Stimulated activated naive CD4-positive, alpha-beta T cell treated with Interleukin-2 at 50 U/mL for 16 hours (primary cell): ENCODE measurements at places on chromosomes 1 and 21.

DNA sequence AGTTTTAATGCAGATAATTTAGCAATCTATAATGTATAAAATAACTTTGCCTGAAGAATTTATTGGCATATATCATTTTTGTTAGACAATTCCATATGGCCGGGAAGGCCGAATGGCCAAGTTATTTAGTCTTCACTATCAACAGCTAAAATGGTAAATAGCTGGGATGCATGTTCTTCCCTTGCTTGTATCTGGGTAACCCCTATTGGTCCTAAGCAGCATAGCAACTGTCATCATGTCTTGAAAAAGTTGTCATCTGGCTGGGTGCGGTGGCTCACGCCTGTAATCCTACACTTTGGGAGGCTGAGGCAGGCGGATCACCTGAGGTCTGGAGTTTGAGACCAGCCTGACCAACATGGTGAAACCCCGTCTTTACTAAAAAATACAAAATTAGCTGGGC lies 340.0 kb upstream of the DPYD start:
- no peak for DNase-seq

GRCh38 chr1:222286011-222286410 lies 261.9 kb downstream of the HHIPL2 start:
- no peak for DNase-seq

GRCh38 chr1:82995951-82996350 lies 1003.0 kb downstream of the TTLL7 start:
- no peak for DNase-seq

DNA sequence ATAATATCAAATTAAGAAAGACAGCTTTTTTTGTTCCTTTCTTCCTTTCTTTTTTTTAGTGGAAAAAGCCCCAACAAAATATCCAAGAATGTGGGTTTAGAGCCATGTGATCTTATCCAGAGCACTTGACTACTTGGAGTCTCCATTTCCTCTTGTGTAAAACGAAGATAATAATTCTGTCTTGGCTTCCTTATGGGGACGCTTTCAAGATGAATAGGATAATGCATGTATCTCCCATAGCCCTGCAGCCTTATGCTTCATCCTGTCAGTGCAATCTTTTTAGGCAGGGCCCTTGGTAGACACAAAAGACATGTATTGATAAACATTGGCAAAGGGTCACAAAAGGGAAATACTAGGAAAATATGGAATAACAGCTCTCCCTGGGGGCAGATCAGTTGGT lies 34.8 kb downstream of the ZBTB18 start:
- no peak for DNase-seq

GRCh38 chr1:99621340-99621901 lies 24.5 kb upstream of the PALMD start:
- DNase-seq, result no peak

DNA sequence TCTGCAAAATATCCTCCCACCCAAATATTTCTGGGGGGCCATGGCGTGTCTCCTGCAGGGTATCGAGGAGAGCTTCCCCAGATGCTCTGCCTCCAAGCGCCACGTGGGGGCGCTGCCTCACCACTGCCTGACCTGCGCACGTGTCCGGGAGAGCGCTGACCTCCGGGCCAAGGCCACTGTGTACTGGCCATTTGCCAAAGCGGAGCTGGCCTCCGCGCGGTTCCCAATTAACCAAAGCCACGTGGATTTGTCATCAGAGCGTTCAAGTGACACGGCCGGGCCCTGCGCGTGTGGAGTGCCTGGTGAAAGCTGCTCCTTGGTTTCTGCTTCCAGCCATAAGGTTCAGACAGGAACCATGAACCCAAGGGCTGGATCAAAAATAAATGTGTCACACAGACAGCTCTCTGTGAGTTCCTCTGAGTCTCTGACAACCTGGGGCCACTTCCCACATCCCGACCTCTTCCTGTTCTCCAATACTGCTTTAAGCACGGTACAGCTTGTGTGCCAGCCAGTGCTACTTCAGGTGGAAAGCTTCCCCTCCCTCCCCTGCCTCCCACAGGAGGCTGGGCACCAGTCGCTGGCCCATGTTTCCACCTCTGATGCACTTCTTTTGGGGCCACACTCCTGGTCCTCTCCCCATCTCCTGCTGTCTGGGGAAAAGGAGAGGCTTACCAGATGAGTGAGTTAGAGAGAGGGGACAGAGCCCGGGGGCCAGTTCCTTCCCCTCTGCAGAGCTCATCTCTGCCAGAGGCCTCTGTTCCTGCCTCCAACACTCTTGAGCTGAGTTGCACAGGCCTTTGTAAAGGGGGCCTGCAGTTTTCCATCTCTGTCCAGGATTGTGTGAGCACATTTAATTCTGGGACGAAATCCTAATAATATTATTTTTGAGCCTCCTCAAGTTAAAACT lies 26.1 kb downstream of the ZP4 start:
- DNase-seq, result no peak

GRCh38 chr1:100921110-100921706 lies 25.3 kb downstream of the SLC30A7 start:
- DNase-seq, result no peak

DNA sequence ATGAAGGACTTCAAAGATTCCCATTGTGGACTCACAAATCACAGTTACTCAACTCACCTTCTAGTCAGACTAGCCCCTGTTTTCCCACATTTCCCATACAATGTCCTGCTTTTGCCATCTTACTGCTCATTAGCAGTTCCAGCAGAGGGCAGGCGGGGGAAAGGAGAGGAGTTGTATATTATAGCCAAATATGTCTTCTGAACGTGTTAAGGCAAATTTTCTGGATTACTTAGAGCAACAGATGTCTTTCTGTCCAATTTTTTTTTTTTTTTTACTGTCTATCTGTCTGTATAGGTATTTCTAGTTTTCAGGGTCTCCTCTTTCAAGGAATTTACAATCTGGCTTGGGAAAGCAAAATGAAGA lies 29.9 kb upstream of the DDAH1 start:
- DNase-seq, result no peak

DNA sequence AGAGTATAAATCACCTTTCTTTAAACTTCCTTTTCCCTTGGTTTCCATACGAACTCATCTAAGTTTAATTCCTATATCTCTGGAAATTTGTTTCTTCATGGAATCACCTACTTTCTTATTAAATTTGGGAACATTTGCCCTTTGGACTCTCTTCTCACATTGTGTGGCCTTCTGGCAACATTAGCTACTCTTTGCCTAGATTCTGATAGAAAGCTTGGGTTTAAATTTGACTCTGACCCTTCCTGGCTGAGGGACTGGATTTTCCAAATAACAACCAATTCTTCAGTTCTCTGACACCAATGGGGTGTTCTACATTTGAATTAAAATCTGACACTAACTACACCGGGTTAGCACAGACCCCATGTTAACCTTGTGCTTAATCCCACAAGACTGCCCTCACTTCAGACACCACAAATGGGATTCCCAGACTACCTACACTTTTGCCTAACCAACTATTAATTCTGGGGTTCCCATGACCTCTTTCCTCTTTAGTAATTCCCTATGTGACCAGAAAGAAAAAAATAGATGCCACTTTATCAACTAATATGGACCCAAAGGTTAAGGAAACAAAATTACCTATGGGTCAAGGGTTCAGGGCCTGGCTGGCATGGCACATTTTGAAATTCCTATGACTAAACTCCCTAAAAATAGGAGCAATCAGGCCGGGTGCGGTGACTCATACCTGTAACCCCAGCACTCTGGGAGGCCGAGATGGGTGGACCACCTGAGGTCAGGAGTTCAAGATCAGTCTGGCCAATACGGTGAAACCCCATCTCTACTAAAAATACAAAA lies 9.7 kb upstream of the THEM4 start:
- DNase-seq, result no peak

GRCh38 chr1:59025898-59026426 lies 242.1 kb upstream of the JUN start:
- no peak for DNase-seq

DNA sequence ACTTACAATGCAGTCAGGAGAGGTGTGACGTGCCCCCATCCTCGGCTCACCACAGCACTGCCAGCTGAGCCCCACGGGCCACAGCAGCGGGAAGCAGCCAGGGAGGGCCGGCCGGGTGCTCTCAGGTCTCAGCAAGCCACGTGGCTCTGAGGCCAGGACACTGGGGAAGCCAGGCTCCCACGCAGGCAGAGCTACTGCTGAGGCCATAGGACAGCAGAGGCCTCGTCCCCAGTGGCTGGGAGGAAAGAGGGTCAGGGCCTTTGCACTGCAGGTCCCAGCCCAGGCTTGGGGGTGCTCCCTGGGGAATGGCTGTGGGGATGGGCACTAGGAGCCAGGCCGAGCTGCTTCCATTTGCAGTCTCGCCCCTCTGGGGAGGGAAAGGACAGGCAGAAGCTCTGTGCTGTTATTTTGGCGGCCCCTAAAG lies 5.8 kb downstream of the LRRC47 start:
- no peak for DNase-seq

DNA sequence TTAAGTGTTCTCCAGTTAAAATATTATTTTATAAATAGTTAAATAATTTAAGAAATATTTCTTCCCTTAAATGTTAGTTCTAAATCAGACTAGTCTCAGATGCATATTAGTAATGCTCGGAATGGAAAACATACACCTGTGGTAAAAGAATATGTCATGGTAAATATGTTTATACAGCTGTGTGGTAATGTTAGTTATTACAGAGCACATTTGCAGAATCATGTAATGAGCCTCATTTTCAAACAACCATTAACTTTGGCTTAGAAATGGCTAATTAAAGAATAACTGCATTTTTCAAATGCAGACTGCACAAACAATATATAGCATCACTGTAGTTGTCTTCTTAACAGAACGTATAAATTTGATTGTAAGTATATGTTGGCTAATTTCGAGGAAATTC lies 90.3 kb downstream of the DISP1 start:
- no peak for DNase-seq

GRCh38 chr1:109151146-109151990 lies 37.5 kb downstream of the ELAPOR1 start:
- no peak for DNase-seq

DNA sequence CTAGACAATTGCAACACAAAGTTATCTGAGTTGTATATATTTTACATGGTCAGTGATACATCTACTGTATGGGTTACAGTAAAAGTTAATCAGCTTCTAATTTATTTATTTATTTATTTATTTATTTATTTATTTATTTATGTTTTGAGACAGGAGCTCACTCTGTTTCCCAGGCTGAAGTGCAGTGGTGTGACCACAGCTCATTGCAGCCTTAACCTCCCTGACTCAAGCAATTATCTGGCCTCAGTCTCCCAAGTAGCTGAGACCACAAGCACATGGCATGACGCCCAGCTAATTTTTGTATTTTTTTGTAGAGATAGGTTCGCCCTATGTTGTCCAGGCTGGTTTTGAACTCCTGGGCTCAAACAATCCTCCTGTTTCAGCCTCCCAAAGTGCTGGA lies 241.6 kb downstream of the PTPRC start:
- DNase-seq, result no peak

GRCh38 chr1:213939888-213940287 lies 47.9 kb upstream of the PROX1 start:
- no peak for DNase-seq

DNA sequence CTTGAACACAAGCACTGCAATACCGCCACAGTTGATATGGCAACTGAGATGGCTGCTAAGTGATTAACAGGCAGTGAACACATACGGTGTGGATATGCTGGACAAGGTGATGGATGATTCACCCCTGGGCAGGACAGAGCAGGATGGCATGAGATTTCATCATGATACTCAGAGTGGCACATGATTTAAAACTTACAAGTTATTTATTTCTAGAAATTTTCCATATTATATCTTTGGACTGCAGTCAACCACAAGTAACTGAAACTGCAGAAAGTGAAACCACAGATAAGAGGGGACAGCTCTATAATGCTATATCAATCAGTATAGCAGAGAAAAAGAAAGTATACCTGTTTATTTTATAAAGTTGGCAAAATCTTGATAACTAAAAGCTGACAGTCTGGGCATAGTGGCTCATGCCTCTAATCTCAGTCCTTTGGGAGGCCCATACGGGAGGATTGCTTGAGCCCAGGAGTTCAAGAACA lies 47.9 kb downstream of the PHACTR4 start:
- no peak for DNase-seq

GRCh38 chr21:40610345-40610744 lies 236.6 kb downstream of the DSCAM start:
- no peak for DNase-seq

DNA sequence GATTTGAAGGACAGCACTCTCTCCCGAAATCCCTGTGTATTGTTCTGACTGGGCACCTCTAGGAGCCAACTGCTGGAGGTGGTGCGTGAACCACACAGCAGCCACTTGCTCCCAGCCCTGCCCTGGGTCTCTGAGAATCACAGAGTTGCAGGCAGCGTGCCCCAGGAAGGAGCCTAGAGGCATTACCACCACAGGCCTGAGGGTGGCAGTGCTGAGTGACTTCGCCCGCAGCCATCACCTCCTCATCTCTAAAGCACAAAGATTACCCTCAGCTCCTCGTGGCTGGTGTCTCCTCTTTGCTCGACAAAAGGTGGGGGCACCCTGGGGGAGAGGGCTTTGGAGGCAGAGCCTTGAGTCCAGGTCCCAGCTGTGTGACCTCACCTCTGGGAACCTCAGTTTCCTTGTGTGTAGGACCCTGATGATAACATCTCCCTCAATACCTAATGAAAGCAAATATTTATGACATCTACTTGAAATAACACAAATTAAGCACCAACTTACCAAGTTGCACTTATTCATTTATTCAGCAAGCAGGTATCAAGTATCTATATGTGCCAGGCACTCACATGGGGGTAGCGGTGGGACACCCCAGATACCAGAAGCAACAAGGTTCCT lies 86.3 kb downstream of the VWA5B1 start:
- DNase-seq, result peak; percentile 36

DNA sequence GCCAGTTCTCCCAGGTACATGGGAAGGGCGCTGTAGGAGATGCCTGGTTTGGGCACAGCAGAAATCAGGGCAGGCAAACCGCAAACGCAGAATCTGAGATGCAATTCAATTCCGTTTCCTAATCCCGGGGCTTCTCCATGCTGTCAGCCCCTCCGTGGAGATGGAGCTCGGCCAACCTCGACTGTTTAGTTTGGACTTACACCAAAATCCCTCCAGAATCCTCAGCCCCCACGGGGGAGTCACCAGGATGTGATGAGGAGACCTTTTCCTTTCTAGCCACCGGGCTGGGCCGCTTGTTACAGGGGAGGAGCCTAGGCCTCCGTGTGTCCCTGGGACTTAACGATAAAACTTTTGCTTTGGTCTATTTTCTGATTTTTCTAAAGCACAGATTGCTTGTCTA lies 7.9 kb downstream of the SLC2A7 start:
- no peak for DNase-seq

- no peak for DNase-seq
These were observed 105.4 kb downstream of the SPSB1 start for GRCh38 chr1:9397997-9398526.

- no peak for DNase-seq
These were observed 22.6 kb upstream of the UAP1 start for GRCh38 chr1:162538815-162539431.

DNA sequence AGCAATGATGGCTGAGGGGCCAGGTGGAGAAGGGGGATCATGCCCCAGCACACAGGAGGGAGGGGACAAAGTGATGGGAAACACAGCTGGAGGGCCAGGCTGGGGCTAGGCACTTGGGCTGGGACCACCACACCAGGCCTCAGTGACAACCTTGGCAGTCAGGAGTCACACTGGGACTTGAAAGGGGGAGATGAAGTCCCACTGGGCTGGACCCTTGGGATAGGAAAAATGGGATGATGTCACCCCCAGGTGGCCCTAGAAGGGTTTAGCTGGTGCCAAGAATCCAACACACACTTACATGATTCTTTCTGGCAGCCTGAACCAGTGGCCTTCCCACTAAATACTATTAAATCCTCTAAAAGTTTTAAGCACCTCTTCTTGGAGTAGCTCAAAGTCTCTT lies 17.1 kb downstream of the ZBTB17 start:
- DNase-seq, result no peak

- DNase-seq, result no peak
These were observed 10.7 kb upstream of the DNASE2B start for GRCh38 chr1:84387480-84388163.
